ENCODE measurements at places on chromosomes 6 and 20.

DNA sequence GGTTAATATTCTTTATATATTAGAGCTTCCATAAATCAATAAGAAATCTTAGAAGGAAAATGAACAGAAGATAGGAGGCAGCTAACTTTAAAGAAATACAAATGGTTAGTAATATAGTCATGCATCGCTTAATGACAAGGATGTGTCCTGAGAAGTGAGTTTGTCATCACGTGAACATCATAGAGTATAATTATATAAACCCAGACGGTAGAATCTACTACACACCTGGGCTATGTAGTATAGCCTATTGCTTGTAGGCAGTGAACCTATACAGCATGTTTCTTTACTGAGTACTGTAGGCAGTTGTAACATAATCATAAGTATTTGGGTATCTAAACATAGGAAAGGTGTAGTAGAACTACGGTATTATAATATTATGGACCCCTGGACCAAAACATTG, 14.3 kb downstream of the TBPL1 start:
- no peak for DNase-seq

DNA sequence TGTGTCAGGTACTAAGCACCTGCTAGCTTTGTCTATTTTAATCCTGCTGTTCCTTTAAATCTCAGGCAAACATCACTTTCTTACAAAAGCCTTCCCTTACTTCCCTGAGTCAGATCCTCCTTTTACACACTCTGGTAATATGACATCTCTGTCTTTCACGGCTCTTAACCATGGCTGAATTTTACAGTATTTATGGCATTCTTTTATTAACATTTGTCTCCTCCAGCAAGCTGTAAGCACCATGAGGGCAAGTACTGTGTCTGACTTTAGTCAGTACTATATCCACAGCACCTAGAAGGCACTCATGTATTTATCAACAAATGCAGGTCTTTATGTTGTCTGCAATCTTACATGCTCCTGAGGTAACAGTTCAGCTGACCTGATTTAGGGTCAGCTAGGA, 33.7 kb upstream of the HBS1L start:
- no peak for DNase-seq

- DNase-seq, result no peak
Observed at GRCh38 chr20:21614980-21615379, 90.5 kb upstream of the PAX1 start.

- peak; percentile 40 for DNase-seq
Observed at GRCh38 chr6:111721753-111722154, 116.1 kb upstream of the TRAF3IP2 start.

DNA sequence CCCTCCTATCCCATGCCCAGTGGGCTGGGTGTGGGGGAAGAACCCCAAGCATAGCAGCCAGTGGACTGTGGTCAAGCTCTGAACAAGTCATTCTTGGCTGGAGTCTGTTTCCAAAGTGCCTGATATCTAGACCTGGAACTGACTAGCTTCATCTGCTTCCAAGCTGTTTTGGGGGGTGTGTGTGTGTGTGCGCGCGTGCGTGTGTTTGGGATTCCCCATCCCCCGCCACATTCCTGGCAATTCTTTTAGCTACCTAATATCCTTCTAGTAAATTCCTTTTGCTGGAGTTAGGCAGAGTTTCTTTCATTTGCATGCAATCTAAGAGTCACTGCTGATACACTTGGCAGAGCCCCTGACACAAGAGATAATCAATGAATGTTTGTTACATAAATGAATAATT, 7.8 kb downstream of the PAK5 start:
- DNase-seq, result no peak

DNA sequence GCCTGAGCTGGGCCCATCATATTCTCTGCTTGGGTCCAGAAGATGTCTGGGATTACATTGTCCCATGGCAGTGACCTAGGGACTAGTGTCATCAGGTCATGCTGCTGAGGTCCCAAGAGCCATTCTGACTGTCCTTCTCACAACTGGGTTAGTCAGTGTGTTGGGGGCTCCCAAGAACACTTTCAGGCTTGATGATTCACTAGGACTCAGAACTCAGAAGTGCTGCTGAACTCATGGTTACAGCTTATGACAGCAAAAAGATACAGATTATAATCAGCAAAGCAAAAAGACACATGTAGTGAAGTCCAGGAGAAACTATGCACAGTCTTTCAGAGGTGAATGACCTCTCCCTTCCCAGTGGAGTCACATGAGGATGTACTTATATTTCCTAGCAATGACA, 107.8 kb downstream of the SYNE1 start:
- DNase-seq, result no peak

DNA sequence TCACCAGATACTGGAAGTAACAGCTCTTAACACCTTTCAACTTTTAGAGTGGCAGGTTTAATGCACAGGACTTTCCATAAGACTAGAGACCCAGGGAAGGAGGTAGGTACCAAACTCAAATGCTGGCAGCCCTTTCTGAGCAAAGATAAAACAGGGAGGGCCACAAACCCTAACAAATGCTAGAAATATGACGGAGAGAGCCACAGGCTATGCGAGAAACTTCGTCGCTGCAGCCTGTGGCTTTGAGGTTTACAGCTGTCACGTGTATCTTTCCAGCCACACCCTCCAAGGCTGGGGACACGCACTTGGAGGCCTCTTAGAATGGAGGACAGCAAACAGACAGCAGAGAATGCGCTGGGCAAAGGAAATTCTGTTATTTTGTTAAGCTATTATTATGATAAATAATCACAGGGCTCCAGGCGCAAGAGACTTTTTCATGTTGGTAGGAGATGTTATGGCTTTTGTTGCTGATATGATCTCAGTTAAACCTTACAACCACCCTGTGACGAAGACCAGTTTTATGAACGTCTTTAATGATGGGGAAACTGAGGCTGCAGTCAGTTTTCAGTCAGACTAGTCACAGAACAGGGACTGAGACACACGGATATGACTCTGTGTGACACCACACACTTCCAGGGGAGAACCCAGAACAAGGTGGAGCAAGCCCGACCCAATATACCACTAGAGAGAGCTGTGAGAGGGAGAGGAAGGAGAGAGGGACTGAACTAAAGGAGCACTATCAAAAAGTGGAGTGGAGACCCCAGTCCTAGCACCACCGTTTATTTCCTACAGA, 2.0 kb downstream of the TRAM2 start:
- peak; percentile 46 for DNase-seq

- no peak for DNase-seq
Observed at GRCh38 chr6:89116702-89117101, 1.2 kb downstream of the SRSF12 start.

GRCh38 chr6:34982424-34982852, 93.4 kb downstream of the ANKS1A start:
- DNase-seq, result no peak

- no peak for DNase-seq
Observed at GRCh38 chr6:119259027-119259426, 90.5 kb downstream of the MAN1A1 start.

DNA sequence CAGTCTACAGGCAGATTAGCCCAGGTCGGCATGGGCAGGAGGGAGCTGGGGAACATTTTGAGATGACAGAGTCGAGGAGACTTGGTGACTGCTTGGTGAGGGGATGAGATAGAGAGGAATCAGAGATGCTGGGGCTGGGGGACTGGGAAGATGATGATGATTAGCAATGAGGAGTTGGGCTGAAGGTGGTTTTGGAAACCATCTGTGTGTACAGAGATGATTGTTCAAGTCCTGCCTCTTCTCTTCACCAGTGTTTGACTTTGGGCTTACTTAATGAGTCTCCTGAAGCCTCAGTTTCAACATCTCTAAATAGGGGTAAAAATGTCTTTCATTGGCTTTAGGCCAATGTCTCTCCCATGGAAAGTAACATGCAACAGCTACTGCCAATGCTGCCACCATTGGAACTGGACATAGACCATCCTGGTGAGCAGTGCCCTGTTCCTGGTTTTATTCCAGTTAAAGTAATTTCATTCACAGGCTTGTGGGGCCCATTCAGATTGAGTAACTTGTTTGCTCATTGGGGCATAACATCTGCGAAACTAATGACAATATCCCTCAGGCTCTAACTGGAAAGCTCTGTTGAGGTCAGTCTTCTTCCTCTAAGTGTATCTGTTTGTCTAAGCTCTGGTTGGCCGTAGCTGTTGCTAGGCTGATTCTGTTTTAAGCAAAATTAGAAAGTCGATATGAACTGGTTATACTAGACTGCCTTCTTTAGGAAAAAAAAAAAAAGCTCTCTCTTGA, 99.1 kb downstream of the ARMC2 start:
- no peak for DNase-seq

- no peak for DNase-seq
Observed at GRCh38 chr20:44559302-44559701, 23.1 kb upstream of the PKIG start.

- no peak for DNase-seq
Observed at GRCh38 chr20:13348311-13349234, 127.5 kb downstream of the ISM1 start.

GRCh38 chr20:36623444-36623843, 17.9 kb downstream of the RAB5IF start:
- DNase-seq, result no peak

DNA sequence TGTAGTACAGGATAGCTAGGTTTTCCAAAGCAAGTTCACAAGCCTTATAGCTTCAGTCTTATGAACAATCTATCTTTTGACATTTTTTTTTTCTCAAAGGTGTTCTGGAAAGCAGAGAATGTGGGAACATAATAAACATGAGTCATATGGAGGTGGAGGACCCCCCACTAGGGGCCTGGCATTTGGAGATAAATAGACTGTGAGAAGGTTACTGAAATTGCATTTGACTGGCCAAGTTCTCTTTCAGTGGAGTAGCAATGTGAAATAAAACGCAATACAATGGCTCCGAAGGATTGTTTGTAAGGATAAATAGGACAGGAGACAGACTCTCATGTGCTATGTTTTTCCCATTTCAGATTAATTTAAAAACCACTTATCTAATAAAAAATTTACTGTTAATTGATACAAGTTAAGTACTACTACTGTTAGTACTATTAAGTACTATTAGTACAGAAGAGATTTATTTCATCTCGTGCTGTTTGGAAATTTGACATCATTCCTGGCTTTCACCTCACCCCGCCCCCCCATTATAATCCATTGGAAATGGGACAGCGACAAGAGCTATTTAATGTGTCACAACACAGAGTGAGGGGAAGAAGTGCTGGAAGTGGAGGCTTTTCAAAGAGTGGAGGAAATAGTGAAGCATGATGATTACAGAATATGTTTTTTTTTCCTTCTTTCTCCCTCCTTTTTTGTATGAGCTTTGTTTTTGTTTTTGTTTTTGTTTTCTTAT, 122.6 kb upstream of the ID4 start:
- no peak for DNase-seq

DNA sequence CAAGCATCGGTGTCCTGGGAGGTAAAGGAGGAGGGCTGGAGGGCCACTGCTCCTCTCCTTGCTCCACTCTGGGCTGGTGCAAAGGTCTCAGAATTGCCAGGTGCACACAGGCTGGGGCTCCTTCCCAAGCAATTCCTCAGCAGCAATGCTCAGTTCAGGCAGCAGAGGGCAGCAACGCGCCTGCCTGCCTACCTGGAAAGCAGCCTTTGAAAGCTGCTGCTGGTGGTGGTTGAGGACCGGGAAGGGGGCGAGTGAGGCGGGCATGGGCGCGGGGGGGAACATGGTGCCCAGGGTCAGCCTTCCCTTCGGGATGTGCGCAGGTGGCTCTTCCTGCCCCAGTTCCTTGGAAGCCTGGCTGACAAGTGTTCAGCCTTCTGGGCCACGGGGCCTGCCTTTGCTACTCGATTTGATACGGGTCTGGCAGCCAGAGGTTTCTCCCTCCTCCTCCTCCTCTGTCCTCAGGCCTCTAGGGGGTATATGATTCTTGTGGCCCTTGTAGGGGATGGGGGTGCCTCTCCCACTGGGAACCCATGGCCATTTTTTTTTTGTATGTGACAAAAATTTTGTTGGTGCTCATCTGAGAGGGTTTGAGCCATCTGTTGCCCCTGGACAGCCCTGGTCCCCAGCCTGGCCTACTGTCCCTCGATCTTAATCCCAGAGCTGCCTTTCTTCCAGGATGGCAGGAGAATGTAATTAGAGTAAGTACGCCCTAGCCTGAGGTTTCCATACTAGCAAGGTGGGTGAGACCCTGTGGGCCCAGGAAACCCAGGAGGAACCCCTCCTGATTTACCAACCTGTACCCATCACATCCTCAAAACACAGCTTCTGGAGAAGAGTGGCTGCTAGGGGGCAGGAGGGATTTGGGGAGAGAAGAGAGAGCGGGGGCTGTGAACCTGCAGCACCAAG, 20.1 kb downstream of the MRPS18A start:
- peak; percentile 89 for DNase-seq

DNA sequence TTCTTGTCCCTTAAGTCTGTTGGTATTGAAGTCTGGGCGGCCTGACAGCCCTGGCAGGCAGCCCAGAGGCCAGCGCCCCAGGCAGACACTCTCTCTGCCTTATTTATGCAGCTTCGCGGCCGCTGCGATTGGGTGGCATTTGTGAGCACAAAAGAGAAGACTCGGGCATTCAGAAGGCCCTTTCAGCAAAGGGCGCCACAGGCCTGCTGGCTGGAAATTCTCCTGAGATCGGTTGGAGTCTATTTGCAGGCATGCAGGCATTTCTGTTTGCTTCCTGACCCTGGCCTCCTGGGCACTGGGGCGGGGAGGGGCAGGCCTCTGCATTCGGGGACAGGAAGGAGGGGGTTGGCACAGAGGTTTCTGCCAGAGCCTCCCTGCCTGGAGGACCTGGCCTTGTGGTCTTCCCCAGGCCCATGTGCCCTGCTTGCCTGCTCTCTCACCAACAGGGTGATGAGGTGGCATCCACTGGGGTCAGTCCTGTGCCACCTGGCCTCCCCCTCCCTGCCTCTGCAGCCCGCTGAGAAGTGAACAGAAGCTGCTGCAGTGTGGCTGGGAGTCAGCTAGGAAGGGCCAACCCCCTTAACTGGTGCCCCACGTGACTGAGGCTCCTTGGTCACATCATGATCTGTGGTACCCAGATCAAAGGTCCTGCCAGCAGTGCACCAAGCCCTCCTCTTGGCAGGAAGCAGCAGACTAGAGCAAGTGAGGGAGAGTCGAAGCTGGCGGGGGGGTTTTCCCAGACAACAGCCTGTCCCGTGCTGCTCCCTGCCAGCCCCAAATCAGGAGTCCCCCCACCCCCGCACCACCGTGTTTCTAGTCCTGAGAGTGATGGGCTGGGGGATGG, 16.6 kb upstream of the CCDC167 start:
- peak; percentile 88 for DNase-seq

DNA sequence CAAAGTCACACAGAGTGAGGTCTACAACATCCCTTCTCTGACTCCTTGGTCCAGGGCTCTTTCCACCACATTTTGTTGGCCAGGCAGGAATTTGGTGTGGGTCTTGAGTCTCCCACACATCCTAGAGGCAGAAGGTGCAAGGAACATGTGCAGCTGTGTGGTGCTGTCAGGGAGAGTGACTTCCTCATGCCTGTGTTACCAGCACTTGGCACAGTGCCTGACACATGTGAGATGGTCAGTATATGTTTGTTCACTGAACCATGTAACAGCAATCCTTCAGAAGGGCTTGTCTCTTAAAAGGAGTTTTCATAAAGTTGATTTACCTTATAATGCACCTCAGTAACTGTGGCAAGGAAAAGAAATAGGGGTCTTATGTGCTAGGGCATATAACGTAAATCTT, 168.5 kb downstream of the CDC5L start:
- DNase-seq, result no peak

DNA sequence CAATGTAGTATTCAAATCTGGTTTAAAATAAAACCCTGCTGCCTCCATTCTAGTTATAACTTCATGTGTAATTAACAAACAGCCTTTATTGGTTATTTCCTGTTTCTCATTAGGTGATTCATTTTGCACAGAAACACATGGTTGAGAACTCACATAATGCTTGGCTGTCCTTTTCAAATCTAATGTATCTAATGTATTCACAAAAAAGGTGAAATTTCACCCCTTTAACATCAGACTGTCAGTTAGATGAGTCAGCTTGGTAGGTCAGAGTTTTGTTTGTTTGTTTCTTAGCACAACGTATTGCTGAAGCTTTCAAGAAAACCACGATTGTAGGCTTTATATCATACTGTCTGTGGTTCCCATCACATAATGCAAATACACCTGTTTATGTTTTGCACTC, 78.7 kb upstream of the TMEM30A start:
- no peak for DNase-seq
